ENCODE measurements at places on chromosomes 5 and 9. TPM values are rescaled to one million over a fixed set of nuclear protein-coding genes. Genes with fewer than 3 reads are reported as not detected.
A peak's percentile ranks its signal among the peaks of the same experiment; 100 is the strongest.

NME5 gene
- total RNA-seq: 6.7 TPM

IL3 gene
- not detected for total RNA-seq

BAAT gene
- total RNA-seq: 0.09 TPM

C5orf58 gene
- not detected for total RNA-seq

PCDHGA5 gene
- 0.71 TPM for total RNA-seq

PCDHB8 gene
- not detected for total RNA-seq

ARL15 gene
- 39.1 TPM for total RNA-seq

GRCh38 chr9:95521699-95522098, 4.9 kb upstream of the PTCH1 start:
- H3K4me3 ChIP-seq: no peak overlapping the region
- no peak overlapping the region for H3K27ac ChIP-seq
- no peak for DNase-seq
- H3K36me3 ChIP-seq: no peaks in the 10 kb centered on the region

- H3K36me3 ChIP-seq: no peaks in the 10 kb centered on the region
- no peaks in the 10 kb centered on the region for H3K4me1 ChIP-seq
- no peak overlapping the region for H3K27ac ChIP-seq
- H3K27me3 ChIP-seq: peaks cover 45% of the 10 kb centered on the region
- peak overlapping the region; percentile 53 for H3K4me3 ChIP-seq
These were observed 826 bp downstream of the GPRIN1 start for GRCh38 chr5:176608937-176609723.

- H3K4me1 ChIP-seq: peaks cover 8% of the 10 kb centered on the region
- no peak for DNase-seq
- no peaks in the 10 kb centered on the region for H3K27me3 ChIP-seq
- no peak overlapping the region for H3K27ac ChIP-seq
- no peak overlapping the region for H3K4me3 ChIP-seq
These were observed 204.1 kb downstream of the EBF1 start for GRCh38 chr5:158895588-158895987.

DNA sequence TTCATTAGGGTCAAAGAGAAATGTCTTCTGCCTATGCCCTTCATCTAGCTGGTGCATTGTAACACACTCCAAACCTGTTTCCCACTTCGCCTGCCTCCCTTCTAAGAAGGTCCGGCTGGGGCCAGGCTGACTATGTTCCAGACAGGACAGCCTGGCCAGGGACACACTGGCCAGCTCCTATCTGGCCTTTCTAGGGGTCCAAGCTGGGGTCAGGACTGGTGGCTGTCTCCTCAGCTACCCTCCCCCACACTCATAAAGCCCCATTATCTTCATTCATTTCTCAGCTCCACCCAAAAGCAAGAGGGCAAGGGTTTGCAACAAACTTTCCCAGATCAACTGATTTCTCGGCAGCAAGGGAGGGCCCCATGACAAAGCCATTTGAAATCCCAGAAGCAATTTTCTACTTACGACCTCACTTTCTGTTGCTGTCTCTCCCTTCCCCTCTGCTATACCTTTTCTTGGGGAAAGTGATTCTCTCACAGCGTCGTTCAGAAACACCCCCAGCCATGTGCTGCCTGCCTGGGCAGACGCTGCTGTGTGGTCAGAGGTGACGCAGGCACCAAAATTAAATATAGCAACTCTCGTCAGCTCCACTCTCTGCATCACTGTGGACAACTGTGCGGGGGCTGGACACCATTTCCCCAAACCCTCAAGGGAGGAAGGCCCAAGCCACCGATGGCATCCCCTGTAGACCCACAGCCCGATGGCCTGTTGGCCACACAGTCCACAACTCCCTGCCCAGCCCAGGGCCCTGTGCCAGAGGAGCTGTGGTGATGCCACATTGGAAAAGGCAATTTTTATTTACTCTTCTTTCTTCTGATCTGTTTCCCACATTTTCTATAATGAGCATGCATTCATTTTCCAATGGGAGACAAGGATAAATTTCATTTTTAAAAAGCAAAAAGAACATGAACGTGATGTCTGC, 6.1 kb downstream of the IL13 start:
- H3K36me3 ChIP-seq: no peaks in the 10 kb centered on the region
- H3K4me1 ChIP-seq: no peaks in the 10 kb centered on the region
- no peak for DNase-seq

DNA sequence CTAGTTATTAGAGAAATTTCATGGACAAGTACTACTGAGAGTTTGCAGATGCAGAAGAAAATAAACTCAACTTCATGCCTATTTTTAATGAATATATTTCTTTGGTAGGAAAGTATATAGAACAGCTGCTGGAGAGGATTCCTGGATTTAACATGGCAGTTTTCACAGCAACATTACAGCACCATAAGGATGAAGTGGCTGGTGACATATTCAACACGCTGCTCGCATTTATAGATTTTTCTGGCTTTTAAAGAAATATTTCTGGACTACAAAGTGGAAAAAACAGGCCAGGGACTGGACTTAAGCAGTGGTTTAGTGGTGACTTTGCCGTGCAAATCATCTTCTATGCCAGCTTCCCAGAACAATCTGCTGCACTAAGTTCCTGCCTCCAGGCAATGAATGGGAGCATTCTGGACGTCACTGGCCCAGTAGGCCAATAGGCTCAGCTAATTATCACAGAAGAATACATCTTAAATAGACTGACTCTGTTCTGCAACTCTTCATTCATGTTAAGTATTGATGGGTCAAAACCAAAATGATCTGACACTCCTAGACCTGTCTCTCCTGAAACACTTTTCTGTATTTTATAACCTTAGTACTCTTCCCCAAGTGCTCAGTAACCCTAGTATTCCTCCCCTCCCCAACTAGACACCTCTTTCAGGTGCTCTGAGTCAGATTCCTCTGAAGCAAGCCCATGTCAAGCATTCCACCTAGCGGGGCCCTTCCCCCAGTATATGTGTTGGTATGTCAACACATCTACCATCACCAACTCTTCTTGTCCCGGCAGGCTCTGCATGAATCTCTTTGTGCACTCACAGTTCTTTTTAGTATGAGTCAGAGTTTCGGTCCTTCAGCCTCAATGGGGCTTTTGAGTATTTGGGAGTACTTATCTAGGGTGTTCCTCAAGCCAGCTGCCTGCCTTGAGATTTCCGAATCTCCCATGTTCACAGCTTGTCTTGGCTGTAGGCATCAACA, 625.5 kb downstream of the CHSY3 start:
- no peaks in the 10 kb centered on the region for H3K36me3 ChIP-seq
- no peak overlapping the region for H3K27ac ChIP-seq
- DNase-seq: no peak
- H3K4me3 ChIP-seq: no peak overlapping the region

DNA sequence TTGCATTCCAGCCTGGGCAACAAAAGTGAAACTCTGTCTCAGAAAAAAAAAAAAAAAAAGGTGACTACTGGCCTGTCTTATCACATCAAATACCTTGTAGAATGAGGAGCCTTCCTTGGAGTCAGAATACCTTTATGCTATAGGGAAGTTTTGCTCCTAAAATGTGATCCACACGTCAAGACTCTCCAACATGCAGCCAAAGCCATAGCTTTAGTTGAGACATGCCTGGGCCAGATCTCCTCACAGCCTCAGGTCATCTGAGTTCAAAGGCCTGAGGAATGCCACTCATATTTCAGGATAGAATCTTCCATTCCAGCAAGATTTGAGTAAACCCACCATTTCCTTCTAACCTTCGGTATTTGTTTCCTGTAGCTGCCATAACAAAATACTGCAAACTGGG, 13.7 kb upstream of the SOWAHA start:
- H3K27ac ChIP-seq: no peak overlapping the region
- peaks cover 9% of the 10 kb centered on the region for H3K4me1 ChIP-seq
- no peaks in the 10 kb centered on the region for H3K36me3 ChIP-seq
- no peak overlapping the region for H3K4me3 ChIP-seq

DNA sequence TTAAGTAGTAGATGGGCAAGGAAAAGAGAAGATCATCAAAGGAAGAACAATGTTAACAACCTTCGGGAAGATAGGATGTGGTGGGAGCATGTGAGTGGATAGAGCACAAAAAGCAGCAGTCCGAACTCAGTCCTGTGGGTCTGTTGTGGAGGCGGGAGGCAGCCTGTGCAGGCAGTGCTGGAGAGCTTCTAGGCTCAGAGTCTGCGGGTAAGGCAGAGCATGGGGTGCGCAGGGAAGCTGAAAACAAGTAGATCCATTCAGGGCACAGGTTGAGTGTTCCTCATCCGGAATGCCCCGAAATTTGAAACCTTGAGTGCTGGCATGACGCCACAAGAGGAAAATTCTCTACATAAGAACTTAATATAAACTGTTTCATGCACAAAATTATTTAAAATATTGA, 84.9 kb downstream of the PPIC start:
- H3K27me3 ChIP-seq: no peaks in the 10 kb centered on the region
- no peaks in the 10 kb centered on the region for H3K36me3 ChIP-seq
- H3K27ac ChIP-seq: no peak overlapping the region

DNA sequence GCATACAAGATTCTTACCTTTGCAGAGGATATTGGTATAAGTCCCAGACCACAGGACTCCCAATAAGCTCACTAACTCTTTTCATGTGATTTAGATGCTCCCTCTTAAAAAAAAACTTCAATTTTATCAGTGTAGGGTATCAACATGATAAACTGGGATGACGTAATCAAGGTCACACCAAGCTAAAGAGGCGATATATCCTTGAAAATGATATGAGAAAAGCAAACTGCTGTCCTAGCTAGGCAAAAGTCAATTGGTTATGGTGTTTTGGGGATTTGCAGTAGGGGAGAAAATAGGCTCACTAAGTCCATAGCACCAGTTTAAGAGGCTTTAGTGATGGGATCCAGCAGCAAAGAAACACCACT, 354.4 kb downstream of the DIRAS2 start:
- H3K4me3 ChIP-seq: no peak overlapping the region
- DNase-seq: no peak
- H3K36me3 ChIP-seq: no peaks in the 10 kb centered on the region
- no peak overlapping the region for H3K27ac ChIP-seq
- no peaks in the 10 kb centered on the region for H3K27me3 ChIP-seq

DNA sequence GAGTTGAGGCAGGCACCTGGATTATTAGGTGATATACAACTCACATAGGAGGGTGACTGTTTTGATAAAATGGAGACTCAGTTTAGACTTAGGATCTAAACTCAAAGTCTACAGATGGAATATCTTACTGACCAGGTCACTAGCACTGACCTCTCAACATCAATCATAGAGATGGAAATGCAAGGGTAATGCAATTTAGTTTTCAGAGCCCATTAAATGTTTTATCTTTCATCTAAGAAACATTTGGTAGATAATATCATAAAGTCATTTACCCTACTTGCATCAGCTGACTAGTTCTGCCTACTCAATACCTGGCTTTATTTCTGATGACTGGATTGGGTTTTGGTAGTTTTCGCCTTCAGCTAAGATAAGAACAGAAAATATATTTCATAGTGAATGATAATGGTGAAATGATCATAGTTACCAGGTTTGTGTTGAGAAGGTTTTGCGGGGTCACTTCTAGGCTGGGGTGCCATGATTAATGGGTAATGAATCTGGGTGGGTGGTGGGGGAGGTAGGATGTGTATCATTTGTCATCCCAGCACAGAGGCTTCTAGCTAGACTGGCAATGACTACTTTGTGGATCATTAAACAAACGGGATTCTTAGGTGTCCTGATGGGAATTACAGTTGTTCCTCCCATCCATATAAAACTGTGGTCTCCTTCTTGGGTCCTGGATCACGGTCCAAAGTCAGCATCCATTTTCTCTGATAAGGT, 173.4 kb downstream of the PPP2R2B start:
- H3K36me3 ChIP-seq: no peaks in the 10 kb centered on the region
- H3K27ac ChIP-seq: no peak overlapping the region
- peaks cover 28% of the 10 kb centered on the region for H3K4me1 ChIP-seq
- DNase-seq: no peak
- no peaks in the 10 kb centered on the region for H3K27me3 ChIP-seq

Measured in neural progenitor cell (in vitro differentiated cells).